ENCODE measurements at places on chromosomes 1 and 21.

GRCh38 chr1:229271448-229272159, 693 bp downstream of the RAB4A start:
- DNase-seq, result peak; percentile 22

DNA sequence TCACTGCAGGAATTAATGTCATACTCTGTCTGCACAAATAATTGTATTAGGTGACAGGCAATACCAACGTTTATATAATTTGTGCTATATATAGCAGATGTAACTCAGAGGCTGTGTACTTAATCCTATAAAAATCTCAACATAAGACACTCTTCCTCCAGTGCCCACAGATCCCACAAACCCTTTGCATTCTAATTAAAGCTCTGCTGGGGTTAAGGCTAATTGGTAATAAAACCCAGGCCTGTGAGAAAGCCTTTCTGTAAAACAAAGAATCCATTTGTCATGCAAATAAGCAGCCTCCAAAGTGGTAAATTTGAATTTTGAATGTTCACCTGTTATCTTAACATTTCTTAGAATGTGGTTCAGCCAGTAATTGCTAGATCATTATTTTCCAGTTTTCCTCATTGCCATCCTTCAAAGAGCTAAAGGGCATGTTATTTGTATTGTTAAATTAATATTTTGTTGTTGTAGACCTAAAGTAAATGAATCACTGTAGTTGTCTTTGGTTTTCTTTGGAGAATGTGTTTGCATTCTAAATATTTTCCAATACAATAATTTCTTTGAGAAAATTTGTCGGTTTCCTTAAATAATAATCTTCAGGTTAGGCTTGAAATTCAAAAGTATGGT, 46.3 kb upstream of the PRDX6 start:
- DNase-seq, result no peak

GRCh38 chr1:219461981-219462400, 150.9 kb downstream of the ZC3H11B start:
- no peak for DNase-seq

DNA sequence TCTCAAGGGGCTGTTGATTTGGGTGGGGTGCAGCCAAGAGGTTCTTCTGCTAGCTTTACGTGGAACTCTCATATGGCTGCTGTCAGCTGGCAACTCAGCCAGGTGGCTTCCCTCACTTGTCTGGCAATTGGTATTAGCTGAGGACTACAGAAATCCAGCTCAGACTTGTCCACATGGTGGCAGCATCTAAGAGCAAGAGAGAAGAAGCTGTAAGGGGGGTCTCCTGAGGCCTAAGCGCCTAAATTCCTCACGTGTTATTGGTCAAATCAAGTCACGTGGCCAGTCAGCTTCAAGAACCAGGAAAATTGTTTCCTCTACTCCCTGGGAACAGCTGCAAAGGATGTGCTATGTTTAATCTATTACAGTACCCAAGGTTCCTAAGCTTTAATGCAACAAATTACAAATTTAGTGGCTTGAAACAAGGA, 4.2 kb upstream of the DYRK3 start:
- peak; percentile 72 for DNase-seq

DNA sequence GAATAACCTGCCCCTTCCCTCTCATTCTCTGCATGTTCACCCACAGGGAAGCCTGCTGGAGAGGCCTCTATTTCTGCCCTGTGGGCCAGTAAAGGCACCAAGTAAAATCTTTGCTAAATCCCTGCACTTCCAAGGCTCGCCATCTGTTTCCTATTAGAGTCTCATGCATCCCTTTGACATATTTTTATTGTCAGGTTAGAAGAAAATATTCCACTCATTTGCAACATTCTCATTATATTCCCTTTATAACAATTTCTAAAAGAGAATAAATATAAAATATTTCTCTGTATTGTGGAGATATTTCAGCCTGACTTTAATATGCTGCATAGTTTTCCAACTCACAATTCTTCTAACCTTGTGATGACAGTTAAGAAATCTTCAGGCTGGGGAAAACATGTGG, 340.4 kb upstream of the VAMP3 start:
- DNase-seq, result peak; percentile 43

DNA sequence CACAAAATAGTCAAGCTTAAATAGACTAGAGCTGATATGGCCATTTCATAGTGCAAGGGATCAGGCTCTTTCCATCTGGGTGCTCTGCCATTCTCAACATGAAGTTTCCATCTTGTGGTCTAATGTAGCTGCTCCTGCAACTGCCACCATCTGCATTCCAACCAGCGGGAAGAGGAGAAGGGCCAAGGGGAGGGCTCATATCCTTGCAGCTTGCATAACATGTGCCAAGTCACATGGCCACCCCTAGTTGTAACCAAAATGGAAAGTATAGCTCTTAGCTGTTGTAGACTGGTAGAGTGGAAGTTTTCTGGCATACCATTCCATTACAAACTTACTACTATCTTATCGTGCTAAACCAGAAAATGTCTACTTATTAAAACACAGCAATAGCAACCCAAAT, 38.9 kb upstream of the IVNS1ABP start:
- no peak for DNase-seq

DNA sequence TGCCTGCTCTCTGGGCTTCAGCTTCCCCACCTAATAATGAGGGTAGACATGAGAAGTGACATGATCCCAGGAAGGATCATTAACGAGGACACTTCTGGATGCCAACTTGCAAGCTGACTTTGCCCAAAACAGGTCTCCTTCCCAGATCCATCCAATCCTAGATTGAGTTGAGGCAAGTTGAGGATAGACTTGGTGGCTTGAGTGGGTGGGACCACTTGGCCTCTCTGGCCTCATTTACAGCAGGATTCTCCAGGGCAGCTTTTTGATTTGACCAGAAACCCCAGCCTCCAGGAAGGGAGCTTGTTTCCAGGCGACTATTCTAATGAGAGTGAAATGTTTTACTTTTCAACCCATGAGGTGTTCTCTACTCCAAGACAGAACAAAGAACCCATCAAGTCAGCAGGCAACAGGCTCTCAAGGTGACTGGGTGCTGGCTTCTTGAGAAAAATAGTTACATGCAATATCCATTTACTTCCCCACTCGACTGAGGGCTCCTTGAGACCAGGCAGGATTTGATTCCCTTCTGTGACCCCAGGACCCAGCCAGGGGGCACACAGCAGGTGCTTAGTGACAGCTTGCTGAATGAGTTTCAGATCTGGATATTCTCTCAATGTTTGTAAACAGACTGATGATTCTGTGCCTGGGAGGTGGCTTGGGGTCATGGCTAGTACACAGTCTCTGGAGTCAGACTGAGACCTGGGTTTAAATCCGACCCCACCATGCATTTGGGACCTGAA, 128.2 kb downstream of the DMRTB1 start:
- DNase-seq, result no peak

- no peak for DNase-seq
These were observed 15.8 kb downstream of the THRAP3 start for GRCh38 chr1:36239941-36240637.

DNA sequence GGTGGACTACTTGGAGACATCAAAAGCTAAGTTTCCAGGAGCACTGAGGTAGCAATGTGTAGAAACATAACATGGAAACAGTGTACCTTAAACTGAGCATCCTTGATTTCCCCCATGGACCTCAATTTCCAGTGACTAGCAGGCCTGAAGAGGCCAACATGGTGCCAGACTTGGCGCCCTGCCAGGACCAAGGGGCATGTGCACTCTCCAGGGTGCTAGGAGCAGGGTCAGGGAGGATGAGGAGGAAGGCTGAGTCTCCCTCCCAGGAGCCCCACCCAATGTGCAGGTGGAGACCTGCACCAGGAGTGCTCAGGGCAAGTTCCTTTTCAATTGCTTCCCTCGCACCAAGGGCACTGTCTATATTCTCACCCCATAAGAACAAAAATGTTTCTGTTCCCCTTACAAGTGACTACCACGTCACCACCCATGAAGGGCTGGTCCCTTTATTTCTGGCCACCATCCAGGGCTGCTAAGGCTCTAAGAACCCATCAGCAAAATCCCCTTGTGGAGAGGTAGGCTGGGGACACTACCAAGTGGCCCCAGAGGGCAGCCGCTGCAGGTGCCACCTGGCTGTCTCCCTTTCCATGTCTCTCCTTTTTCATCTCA, 39.2 kb downstream of the MX1 start:
- DNase-seq, result no peak

- no peak for DNase-seq
These were observed 59.4 kb downstream of the GPR137B start for GRCh38 chr1:236201786-236202185.

DNA sequence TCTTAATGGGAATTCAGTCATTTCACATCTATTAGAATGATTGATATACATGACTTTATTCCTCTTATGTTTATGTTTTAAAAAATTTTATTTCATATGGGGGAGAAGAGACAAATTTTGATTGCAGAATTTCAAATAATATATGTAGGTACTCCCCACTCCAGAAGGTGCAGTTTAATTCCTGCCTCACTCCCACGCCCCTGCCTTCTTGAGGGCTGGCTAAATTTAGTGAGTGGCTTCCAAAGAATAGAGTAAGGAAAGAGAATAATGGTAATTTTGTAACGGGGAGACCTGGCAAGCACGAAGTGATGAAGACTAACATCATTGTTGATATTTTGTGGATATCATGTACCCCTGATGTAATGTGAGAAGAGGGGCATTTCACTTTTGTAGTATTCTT, 94.7 kb upstream of the FAM78B start:
- DNase-seq, result no peak

- no peak for DNase-seq
These were observed 23.6 kb upstream of the ZRANB2 start for GRCh38 chr1:71104417-71104816.

- DNase-seq, result no peak
These were observed 42.2 kb upstream of the TRABD2B start for GRCh38 chr1:48039088-48040054.

GRCh38 chr21:46027851-46028493, 46.4 kb downstream of the COL6A1 start:
- DNase-seq, result no peak

DNA sequence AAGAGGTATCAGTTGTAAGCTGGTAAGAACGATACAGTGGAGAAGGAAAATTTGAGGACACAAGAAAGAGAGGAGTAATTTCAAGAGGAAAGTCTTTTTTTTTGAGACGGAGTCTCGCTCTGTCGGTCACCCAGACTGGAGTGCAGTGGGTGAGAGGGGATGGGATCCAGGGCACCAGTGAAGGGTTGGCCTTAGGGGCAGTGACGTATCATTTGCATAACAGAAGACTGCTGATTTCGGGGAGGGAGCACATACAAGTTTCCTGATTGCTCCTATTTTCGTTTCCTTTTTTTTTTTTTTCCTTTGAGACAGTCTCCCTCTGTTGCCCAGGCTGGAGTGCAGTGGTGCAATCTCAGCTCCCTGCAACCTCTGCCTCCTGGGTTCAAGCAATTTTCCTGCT, 4.2 kb downstream of the S100A13 start:
- DNase-seq, result no peak

- peak; percentile 11 for DNase-seq
These were observed 112.3 kb upstream of the IRF2BP2 start for GRCh38 chr1:234722270-234722704.

DNA sequence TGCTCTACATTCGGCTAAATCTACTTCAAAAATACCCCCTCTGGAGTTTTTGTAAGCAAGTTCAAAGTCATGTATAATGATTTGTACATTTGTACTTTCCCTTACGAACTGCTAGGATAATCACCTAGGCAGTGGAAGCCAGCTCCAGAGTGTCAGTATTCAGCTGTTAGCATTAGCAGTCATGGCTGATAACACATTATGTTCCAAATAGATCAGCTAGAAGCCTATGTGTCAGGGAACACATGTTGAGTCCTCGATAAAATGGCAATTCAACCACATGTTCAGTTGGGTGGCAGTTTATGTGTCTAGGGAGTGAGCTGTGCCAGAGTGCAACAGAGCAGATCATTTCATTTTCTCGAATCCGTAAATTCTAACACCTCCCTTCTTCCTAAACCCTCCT, 65.8 kb upstream of the KRTAP11-1 start:
- DNase-seq, result no peak

DNA sequence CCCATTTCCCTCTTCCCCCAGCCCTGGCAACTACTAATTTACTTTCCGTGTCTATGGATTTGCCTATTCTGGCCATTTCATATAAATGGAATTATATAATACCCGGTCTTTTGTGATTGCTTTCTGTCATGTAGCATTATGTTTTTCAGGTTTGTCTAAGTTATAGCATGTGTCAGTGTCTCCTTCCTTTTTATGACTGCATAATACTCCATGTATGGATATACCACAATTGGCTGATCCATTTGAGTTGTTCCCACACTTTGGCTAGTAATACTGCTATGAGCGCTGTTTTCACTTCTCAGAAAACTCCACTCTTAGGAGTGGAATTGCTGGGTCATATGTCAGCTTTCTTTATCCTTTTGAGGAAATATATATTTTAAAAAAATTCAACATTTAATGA, 53.7 kb downstream of the HUNK start:
- DNase-seq, result no peak

GRCh38 chr1:32774950-32775634, 42.1 kb downstream of the YARS1 start:
- DNase-seq, result peak; percentile 46

DNA sequence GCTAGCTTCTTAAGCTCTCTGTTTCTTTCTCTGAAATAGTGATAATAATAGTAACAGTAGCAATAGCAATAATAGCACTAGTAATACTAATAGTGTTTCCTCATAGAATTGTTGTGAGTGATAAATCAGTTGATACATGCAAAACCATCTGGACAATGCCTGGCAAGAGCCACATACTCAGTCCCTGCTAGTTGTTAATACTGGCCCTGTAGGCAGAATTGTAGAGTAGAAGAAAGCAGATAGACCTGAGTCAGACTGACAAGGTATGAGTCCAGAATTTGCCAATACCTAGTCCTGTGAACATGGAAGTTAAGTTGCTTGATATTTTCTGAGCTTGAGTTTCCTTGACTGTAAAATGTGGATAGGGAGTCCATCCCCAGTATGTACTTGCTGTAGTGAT, 171.9 kb downstream of the C1orf21 start:
- DNase-seq, result no peak

DNA sequence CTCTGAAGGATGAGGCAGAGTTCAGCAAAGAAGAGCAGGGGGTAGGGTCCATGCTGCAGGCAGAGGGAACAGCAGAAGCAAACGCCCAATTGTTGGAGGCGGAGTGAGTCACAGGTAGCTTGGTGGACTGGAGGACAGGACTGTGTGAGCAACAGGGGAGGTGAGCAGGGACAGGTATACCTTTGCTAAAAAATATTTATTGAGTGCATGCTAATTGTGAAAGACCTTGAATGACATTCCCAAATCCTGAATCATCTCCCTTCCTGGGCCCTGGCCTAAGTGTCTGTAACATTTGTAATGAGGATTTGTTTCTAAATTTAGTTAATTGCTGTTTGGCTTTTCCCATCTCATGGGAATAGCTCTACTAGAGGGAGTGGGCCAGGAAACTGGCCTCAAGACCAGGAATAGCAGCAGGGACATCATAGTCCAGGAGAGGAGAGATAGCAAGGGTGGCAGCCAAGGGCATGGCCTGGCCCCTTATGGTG, 123.7 kb downstream of the FOXD2 start:
- DNase-seq, result no peak

Data from AG08395 (cell line).